Fibroblast of skin of right quadriceps (primary cell): ENCODE measurements at places on chromosomes 13 and 19.

GRCh38 chr19:2578901-2579677 is 103.2 kb downstream of the GADD45B start:
- DNase-seq: peak; percentile 89

DNA sequence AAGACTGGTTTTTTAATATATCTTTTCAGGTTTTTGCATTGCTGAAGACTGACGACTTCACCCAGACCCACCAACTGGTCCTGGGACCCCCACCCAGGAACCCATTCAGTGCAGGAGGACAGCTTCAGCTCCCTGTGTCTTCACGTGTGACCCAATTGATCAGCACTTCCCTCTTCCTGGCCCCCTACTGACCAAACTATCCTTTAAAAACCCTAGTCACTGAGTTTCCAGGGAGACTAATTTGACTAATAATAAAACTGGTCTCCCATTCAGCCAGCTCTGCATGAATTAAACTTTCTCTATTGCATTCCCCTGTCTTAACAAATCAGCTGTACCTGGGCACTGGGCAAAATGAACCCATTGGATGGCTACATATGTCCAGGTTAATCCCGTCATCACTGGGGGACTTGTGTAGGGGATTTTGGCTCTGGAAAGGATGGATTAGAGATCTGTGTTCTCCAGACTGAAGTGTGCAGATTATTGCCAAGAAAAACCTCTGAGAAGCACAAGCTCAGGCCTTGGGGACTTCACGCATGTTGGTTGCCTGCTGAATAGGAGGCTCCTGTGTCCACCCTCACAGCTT is 16.3 kb upstream of the PARP4 start:
- DNase-seq: no peak

DNA sequence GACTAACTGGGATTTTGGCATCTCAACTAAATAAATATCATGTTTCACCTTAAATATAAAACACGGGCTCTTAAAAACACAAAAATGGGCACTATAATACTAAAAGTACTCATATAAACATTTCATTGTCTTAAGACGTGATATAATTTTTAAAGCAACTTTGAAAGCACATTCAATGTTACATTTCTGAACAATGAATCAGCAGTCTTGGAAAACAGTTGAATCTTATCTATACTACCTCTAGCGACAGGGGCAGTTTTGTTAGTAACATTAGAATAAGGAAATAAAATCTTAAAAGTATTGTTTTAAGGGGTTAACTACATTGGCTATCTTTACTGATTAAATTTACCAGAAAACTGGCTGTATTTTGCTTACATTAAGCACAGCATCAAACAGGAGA is 156.9 kb downstream of the UGGT2 start:
- DNase-seq: peak; percentile 5

- DNase-seq: no peak
Observed at GRCh38 chr13:113967206-113967720, 6.6 kb downstream of the C13orf46 start.

DNA sequence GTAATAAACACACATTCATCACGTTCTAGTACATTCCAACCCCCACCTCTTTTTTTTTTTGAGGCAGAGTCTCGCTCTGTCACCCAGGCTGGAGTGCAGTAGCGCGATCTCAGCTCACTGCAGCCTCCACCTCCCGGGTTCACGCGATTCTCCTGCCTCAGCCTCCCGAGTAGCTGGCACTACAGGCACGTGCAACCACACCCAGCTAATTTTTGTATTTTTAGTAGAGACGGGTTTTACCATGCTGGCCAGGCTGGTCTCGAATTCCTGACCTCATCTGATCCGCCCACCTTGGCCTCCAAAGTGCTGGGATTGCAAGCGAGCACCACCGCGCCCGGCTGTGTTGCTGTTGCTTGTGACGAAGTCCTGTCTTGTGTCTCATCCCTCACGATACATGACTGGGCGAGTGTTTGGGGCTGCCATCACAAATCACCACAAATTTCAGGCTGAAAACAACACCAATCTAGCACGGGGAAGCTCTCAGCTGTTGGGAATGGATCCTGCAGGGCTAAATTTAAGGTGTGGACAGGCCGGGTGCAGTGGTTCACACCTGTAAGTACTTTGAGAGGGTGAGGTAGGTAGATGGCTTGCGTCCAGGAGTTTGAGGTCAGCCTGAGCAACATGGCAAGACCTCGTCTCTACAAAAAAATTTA is 15.7 kb downstream of the MOB3A start:
- no peak for DNase-seq

DNA sequence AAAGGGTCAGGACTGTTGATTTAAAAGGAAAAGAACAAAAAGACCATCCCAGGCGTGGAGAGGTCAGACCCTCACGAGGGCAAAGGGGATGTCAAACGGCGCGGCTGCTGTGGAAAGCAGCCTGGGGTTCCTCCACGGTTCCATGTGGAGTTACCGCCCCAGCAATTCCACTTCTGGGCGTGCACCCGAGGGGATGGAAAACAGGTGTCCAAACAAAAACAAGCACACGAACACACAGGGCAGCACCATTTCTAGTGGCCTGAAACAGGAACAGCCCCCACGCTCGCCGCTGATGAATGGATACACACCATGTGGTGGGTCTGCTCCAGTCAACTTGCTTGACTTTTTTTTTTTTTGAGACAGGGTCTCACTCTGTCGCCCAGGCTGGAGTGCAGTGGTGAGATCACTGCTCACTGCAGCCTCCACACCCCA is 11.2 kb downstream of the AP3D1 start:
- DNase-seq: no peak

DNA sequence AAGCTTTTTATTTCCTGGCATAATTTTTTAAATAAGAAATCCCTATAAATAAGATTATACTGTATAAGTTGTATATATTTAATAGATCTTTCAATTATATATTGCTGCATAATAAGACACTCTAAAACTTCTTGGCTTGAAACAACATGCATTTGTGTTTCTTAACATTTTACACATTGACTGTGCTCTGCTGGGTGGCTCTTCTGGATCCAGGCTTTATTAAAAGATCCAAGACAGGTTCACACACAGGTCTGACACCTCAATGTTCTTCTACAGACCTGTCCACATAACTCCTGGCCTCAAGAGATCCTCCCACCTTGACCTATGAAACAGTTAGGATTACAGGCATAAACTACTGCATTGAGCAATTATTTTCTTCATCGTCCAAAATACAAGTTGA is 77.6 kb upstream of the PCDH17 start:
- DNase-seq: no peak

- DNase-seq: peak; percentile 15
Observed at GRCh38 chr13:38283346-38283745, 66.3 kb upstream of the UFM1 start.

- DNase-seq: no peak
Observed at GRCh38 chr13:75194717-75195462, 287.1 kb downstream of the TBC1D4 start.

GRCh38 chr19:3398900-3399278 is 32.5 kb downstream of the NFIC start:
- DNase-seq: no peak

GRCh38 chr19:43777163-43777695 is 3.5 kb downstream of the KCNN4 start:
- DNase-seq: peak; percentile 80

DNA sequence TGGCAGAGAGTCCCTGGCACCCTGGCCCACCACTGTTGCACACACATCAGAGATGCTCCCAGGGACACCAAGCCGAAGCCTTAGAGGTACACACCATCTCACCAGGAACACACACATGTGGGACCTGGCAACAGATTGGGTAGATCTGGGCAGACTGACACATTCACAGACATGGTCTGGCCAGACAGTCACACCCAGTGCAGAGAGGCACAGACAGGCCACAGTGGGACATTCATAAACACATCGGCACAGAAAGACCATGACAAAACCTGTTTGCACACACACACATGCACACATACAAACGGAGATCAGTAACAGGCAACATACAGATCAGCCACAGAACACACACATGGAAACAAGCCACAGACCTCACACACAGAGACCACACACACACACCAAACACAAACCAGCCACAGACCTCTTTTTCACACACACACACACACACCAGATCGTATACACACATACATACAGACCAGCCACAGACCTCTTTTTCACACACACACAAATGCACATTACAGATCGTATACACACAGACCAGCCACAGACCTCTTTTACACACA is 6.3 kb upstream of the JUNB start:
- DNase-seq: no peak

- no peak for DNase-seq
Observed at GRCh38 chr19:4354897-4355296, 11.5 kb downstream of the MPND start.

GRCh38 chr13:33208290-33209220 is 77.0 kb downstream of the STARD13 start:
- no peak for DNase-seq

- no peak for DNase-seq
Observed at GRCh38 chr19:6017576-6017975, 39.6 kb upstream of the RANBP3 start.

GRCh38 chr13:48232420-48233045 is 473 bp upstream of the ITM2B start:
- no peak for DNase-seq

DNA sequence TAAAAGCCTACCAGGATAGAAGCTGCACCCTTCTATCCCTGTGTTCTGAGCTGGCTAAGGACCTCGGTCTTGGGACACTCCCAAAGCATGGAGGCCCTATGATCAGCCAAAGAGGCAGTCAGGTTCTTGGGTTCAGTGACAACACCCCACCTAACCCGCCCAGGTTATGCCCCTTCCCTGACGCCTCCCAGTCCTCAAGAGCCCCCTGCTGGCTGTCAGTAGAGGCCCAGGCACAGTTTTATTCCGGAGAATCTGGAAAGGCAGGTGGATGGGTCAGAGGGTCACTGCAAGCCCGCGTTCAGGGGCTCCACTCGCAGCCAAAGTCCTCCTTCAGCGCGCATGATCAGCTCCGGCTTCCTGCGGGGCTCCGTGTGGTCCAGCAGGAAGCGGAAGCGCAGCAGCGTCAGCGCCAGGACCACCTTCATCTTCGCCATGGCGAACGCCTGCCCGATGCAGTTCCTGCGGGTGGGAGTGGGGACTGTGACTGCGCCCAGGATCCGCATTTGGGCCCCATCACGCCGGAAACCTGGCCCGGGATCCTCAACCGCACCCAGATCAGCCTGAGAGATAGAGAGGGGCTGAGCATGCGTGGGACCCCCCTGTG is 22.3 kb downstream of the OR10H3 start:
- DNase-seq: no peak

DNA sequence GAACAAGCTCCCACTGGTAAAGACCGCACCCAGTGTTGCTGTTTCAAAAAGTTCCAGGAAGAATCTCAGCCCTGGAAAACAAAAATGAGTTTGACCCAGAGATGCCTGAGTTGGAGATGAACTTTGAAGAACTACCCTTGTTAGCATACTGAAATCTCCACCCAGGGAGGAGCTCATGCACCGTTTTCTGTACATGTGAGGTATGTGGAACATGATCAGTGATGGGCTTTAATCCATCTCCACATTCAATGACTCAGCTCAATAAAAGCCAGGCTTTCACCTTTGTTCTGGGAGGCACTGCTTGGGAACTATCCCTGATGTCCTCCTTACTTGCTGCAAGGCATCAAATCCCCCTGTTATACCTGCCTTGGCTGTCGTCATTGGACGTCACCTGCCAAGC is 279.9 kb downstream of the UQCRFS1 start:
- DNase-seq: no peak

GRCh38 chr19:34366738-34367623 is 2.0 kb downstream of the GPI start:
- peak; percentile 48 for DNase-seq

DNA sequence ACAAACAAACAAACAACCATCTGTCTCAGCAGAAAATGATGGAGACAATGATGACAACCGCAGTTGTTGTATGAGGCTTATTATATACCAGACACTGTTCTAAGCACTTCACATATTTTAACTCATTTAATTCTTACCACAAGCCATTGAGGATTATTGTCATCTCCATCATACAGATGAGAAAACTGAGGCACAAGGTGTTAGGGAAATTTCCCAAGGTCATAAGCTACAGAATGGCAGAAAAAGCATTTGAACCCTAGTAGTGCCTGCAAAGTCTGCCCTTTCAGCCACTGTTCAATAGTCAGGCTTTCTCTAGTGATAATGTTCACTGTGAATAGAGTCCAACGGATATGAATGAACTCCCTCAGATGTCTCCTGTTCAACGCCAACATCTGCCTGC is 60.1 kb downstream of the GPALPP1 start:
- DNase-seq: no peak

- DNase-seq: no peak
Observed at GRCh38 chr19:32458500-32459123, 53.0 kb downstream of the DPY19L3 start.

DNA sequence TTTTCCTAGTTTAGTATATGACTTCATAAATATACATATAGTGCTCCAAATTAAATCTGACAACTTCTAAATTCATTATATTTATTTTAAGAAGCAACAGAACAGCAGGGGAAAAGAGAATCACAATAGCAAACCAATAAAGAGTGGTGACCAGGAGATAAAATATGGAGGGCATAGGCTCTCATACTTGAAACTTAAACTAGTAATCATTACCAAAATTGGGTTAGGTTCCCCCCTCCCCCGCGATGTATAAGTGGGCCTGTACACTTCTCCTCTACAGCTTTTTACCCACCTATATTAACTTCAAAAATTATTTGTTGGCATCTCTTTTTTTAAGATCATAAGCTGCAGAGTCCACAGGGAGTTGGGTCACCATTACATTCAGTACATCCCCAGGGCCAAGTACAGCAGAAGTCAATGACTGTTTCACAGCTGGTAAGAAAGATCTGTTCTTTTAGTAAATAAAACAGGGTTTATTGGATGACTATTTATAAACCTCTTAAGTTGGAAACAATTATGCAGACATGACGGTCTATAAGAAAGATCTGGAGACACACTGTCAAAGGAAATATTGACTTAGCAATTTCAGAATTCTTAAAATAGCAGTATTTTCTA is 29.4 kb downstream of the KLF12 start:
- DNase-seq: no peak

- no peak for DNase-seq
Observed at GRCh38 chr13:52026246-52026626, 1.7 kb downstream of the UTP14C start.

DNA sequence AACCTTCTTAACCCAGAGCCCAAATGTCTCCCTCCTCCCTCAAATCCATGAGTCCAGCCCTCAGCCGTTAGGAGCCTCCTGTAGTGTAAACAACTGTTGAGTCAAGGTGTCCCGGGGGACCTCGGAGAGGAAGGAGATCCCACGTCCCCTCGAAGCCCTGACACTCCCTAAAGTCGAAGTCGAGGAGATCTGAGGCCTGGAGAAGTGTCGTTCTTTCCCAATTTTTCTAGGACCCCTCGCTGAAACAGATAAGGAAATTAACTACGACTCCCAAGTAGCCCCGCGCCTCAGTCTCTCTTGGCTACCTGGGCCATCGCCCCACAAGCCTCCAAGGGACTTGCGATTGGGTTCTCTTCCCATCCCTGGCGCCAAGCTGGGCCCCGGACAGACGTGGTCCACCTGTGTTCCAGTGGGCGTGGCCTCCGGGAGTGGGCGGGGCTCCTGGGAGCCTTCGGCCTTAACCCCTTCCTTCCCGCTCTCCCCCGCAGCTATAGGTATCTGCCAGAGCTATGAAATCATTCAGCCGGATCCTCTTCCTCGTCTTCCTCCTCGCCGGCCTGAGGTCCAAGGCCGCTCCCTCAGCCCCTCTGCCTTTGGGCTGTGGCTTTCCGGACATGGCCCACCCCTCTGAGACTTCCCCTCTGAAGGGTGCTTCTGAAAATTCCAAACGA is 869 bp downstream of the GFY start:
- DNase-seq: peak; percentile 28
